ENCODE measurements at places on chromosomes 3 and 15.

GRCh38 chr15:73050561-73051295 lies 1.5 kb upstream of the NEO1 start:
- no peak for DNase-seq

- DNase-seq = no peak
Observed at GRCh38 chr15:101332061-101332467, 37.0 kb upstream of the SNRPA1 start.

DNA sequence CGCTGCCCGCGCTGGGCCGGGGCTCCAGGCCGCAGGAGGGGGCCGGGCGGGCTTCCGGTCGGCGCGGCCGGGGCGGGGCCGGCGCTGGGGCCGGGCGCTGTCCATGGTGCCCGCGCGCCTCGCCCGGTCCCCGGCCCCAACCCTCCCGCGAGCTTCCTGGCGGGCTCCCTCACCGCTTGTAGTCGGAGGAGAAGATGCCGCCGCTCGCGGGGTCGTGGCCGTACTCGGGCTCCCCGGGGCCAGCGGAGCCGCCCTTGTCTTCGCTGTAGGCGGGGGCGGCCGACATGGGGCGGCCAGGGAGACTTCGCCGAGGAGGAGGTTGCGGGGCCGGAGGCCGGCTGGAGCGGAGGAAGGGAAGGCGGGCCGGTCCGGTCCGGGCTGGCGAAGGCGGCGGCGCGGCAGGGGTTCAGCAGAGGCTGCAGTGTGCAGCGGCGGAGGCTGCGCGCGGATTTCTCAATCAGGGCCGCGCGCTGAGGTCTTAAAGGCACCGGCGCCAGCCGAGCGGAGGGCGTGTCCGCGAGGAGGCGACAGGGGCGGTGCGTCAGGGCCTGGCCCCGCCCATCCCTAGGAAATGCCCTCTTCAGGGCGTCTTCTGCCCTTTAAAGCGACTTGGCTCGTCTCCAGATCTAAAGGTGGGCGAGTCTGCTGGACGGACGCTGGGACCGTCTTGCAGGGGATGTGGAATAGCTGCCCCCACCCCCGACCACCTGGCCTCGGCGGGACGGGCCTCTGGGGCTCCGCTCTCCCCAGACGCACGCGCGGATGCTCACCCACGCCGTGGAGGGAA lies at the start of gene AP3B2:
AP3B2 (minus strand) TSS at position 455 of the 787 bp plus-strand sequence; CDS start at position 286, 169 bp downstream.
- peak; percentile 79 for DNase-seq

DNA sequence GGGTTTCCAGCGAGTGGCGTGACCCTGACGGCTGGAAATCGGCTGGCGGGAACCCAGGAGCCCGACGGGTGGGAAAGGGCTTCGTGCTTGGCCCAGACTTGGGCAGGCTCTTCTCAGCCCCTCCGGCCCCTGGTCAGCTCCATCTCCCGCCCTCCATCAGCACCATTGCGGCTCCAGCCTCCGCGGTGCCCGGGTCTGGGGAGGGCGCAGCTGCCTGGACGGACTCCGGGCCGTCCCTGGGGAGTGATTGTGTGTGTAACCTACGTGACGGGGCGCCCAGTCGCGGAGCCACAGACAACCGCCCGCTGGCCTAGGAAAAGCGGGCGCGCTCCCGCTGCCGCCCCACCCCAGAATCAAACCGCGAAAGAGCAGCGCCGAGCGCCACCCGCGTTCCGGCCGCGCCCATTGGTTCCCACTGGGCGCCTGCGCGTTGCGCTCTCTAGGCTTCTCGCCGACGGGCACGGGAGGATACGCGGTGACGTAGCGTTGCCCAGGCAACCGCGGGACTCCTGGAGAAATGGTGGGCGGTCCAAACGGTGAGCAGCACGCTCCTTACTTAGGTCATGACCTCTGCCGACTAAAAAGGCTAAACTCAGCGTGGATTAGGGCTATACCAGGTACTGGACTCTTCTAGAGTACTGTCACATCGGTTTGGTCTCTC lies at the start of gene CFAP20DC:
CFAP20DC (minus strand) TSS at position 355 of the 661 bp plus-strand sequence. CDS start 394 bp downstream, outside the sequence.
- DNase-seq = peak; percentile 95

Measured in GM12865 (cell line).